ENCODE measurements at places on chromosomes 4 and X. TPM values are rescaled to one million over a fixed set of nuclear protein-coding genes. Genes with fewer than 3 reads are reported as not detected.

MAGED4 gene
- 29.3 TPM for total RNA-seq

STATH gene
- not detected for total RNA-seq

ETDB gene
- total RNA-seq = not detected

SERPINA7 gene
- not detected for total RNA-seq

GBA3 gene
- 0.73 TPM for total RNA-seq

SGCB gene
- 14.7 TPM for total RNA-seq

REPS2 gene
- total RNA-seq = 8.6 TPM

AFP gene
- total RNA-seq = not detected

TEX13C gene
- total RNA-seq = not detected

C4orf51 gene
- total RNA-seq = not detected

KIF4A gene
- total RNA-seq = 0.11 TPM

TMEM144 gene
- total RNA-seq = 34.3 TPM

BEX1 gene
- 10.5 TPM for total RNA-seq

TEX11 gene
- not detected for total RNA-seq

PRRG3 gene
- 2.1 TPM for total RNA-seq

GRK4 gene
- 9.3 TPM for total RNA-seq

GRCh38 chr4:87985097-87985886 lies 9.8 kb downstream of the SPP1 start:
- DNase-seq = peak; percentile 79

DNA sequence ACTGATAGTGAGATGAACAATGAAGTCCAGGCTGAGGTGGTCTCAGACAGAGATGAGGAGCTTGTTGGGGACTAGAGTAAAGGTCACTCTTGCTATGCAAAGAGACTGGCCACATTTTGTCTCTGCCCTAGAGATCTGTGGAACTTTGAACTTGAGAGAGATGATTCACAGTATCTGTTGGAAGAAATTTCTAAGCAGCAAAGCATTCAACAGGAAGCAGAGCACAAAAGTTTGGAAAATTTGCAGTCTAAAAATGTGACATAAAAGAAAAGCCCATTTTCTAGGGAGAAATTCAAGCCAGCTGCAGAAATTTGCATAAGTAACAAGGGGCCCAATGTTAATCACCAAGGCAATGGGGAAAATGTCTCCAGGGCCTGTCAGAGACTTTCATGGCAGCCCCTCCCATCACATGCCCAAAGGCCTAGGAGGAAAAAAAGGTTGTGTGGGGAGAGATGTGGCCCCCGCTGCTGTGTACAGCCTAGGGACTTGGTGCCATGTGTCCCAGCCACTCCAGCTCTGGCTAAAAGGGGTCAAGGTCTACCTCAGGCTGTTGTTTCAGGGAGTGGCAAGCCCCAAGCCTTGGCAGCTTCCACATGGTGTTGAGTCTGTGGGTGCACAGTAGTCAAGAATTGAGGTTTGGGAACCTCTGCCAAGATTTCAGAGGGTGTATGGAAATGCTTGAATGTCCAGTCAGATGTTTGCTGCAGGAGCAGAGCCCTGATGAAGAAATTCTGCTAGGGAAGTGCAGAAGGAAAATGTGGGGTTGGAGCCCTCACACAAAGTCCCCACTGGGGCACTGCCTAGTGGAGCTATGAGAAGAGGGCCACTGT lies 262.8 kb downstream of the DKK2 start:
- DNase-seq = no peak

- no peak for DNase-seq
Observed at GRCh38 chr4:7224001-7224400, 31.7 kb downstream of the SORCS2 start.

GRCh38 chr4:70583952-70584834 lies 7.9 kb upstream of the AMBN start:
- DNase-seq = no peak

DNA sequence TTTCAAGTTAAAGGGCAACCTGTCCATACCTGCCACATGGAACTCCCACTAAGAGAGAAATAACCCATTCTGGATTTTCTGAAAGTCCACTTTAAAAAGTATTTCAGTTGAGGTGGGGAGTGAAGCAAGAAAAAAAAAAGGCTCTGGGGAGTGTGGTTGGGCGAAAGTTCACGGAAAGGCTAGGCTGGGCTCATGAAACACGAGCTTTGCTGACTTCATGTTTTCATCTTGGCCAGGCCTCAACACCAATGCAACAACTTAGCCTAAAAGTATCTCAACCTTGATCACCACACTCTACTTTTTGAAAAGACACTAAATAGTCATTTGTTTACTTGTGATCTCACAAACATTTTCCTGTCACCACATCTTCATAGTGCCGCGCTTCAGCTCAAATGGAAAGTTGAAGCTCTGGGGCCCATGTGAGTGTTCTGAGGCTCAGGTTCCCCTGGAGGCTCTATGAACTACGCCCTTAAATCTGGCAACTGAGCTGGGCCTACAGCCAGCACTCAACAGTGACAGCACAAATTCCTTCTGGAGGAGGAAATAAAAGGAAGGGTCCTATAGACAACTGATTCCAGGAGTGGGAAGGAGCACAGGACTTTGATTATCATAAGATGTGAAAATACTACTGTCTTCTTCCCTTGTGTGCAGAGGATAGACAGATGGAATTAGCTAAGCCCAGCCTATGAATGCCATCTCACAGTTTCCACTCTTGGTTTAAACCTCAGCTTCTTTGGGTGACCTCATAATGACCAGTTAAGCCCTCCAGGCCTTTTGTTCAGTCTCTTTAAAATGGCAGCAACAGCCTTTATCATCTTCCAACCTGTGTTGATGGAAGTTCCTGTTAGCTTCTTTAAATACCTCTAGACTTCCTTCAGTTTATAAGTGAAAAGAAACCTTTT lies 5.1 kb downstream of the CD40LG start:
- no peak for DNase-seq

GRCh38 chr4:56272927-56273326 lies 114.4 kb downstream of the AASDH start:
- DNase-seq = no peak

GRCh38 chr4:28973587-28974350 lies 1746.4 kb upstream of the PCDH7 start:
- no peak for DNase-seq

- no peak for DNase-seq
Observed at GRCh38 chr4:92050875-92051274, 252.9 kb upstream of the GRID2 start.

- no peak for DNase-seq
Observed at GRCh38 chr4:30653291-30653690, 66.9 kb upstream of the PCDH7 start.

- no peak for DNase-seq
Observed at GRCh38 chrX:27893211-27893610, 85.4 kb downstream of the MAGEB10 start.

- no peak for DNase-seq
Observed at GRCh38 chr4:120207021-120207420, 140.4 kb upstream of the MAD2L1 start.

DNA sequence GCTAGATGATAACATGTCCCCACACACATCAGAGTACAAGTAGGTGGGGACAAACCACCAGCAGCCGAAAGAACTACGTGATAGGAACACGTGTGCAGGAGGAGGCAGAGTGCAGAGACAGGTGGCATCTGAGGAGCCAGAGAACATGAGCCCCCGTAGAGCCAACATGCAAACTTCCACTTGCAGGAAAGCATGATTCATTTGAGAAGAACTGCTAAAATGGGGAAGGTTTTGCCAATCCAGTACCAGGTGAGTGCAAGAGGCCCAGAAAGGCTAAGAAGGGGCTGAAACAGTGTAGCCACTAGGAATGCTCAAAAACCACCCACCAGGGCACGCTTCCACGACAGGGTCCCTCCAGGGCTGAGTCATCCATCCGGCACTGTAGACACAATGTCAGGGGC lies 149.8 kb upstream of the TENM3 start:
- DNase-seq = no peak

GRCh38 chrX:129323115-129323514 lies 200.2 kb downstream of the SMARCA1 start:
- DNase-seq = no peak

GRCh38 chrX:96994093-96994492 lies 110.4 kb downstream of the RPA4 start:
- DNase-seq = no peak

DNA sequence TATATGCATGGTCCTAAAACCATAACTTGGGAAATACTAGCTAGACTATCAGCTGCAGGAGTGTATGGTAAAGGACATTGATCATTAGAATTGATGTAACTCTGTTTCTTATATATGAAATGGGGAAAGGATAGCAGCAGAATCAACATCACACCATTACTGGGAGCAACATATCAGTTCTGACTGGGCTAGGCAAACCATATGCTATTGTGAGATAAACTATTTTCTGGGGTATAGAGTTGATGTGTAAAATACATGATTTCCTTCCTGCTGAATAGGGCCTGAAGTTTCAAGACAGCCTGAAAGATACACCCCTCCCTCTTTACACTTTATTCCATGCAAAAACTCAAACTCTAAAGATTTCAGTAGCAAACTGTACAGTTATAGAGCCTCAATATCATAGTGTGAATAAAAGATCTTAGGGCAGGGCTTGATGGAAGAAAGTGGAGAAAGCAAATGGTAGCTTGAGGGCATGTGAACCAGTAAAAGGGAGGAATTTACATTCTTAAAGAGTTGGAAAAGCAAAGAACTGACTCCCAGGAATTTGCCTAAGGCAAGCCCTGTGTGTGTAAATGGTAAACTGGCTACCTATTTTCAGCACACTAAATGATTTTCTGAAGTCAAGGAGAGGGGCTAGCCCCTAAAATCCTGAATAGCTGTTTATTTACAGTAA lies 404.1 kb downstream of the MAPK10 start:
- no peak for DNase-seq

DNA sequence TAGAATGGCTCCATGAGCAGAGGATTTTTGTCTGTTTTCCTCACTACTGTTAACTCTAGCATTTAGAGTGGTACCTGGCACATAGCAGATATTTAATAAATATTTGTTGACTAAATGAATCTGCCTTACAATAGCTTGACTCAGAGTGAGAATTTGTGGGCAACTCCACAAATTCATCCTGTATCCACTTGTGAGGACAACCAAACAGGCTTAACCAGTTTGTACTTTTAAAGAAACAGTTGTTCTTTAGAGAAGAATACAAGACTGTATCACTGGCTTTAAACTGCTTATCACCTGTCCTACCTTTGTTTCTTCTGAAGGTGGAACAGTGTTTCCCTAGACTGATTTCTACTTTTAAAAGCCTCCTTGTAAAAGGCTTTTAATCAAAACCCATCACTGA lies 141.3 kb upstream of the SH3RF1 start:
- DNase-seq = no peak

DNA sequence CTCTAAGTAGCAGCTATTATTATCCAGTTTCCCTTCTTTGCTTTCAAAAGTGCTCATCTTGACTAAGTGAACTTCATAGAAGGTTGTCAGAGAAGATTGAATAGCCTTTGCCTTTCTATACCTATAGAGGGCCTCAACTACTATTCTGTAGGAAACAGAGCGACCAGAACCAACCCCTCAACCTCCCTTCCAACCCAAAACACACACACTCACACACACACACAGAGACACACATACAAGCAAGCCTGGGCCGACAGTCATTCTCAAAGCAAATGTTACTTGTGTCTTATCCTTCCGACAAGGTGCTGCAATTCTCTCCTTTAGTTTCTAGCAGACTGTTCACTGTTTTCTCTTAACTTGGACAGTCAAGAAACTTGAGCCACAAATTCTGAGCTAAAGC lies 201.6 kb downstream of the DCTD start:
- no peak for DNase-seq

- DNase-seq = no peak
Observed at GRCh38 chr4:111671756-111672155, 473.5 kb upstream of the FAM241A start.

GRCh38 chrX:82041034-82041433 lies 839.1 kb downstream of the SH3BGRL start:
- no peak for DNase-seq

DNA sequence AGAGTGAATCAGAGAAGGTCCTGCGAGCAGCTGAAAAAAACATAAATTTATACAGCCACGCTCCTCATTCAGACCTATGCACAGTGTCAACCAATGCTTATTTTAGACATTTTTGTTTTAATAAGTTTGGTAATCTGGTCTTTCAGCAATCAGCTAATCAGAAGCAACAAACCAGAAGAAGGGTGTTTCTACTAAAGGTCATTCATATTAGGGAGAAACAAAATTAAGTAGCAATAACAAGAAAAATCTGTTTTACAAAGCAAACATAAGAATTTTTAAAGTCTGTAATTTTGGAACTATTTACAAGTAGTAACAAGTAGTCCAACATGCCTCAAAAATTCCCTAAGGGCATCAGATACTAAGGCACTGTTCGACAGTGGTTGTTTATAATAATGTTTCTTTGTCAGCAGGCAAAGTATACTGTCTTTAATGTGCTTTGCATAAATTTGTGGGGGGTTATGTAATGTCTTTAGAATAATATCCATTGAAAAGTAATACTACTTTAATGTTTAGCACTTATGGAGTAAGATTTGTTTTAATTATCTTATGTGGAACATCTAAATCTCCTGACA lies 82.8 kb downstream of the PHOX2B start:
- no peak for DNase-seq

GRCh38 chrX:82765811-82766210 lies 742.3 kb upstream of the POU3F4 start:
- DNase-seq = no peak

DNA sequence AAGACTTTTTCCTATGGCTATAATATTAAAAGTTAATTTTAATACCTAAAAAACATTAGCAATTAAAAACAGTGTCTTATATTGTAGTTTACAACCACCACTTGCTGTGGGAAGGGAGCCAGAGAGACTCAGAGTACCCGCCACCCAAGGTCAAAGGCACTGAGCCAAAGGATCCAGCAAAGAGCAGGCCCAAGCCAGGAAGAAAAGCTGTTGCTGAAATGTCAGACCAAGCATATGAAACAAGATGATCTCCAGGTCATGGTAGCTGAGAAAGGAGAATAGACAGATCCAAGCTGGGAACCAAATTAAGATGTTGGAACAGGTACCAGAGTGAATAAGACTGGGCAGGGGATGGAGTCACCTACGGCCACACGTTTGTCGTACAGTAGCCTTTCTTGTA lies 18.8 kb upstream of the ATOH1 start:
- peak; percentile 45 for DNase-seq

- no peak for DNase-seq
Observed at GRCh38 chr4:142347241-142347640, 498.9 kb downstream of the INPP4B start.

DNA sequence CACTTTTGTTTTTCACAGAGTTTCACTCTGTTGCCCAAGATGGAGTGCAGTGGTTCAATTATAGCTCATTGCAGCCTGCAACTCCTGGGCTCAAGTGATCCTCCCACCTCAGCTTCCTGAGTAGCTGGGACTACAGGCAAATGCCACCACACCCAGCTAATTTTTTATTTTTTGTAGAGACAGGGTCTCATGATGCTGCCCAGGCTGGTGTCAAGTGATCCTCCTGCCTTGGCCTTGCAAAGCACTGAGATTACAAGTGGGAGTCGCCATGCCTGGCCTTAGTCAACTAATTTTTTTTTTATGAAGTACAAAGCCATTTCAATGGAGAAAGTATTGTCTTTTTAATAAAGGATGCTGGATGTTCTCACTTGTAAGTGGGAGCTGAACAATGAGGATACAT lies 51.3 kb upstream of the UXT start:
- DNase-seq = no peak

GRCh38 chr4:36273276-36273675 lies 8.1 kb upstream of the DTHD1 start:
- no peak for DNase-seq

GRCh38 chrX:104854188-104854587 lies 288.2 kb downstream of the IL1RAPL2 start:
- DNase-seq = no peak

GRCh38 chr4:115234405-115235093 lies 121.1 kb upstream of the NDST4 start:
- DNase-seq = no peak

Measured in thyroid gland (tissue), 4 donors.